ENCODE measurements at places on chromosomes 16 and 17.

DNA sequence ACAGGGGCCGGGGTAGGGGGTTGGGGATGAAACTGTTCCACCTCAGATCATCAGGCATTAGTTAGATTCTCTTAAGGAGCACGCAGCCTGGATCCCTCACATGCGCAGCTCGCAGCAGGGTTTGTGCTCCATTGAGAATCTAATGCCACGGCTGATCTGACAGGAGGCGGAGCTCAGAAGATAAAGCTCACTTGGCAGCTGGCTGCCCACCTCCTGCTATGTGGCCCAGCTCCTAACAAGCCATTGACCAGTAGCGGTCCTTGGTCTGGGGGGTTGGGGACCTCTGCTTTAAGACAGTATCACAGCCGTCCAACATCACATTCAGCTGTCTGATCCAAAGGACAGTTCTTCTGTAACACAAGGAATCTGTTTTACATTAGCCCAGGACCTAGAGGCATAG is 62.5 kb downstream of the SLC39A11 start:
- no peak for DNase-seq

- no peak for DNase-seq
These were observed 11.5 kb downstream of the MAPT start for GRCh38 chr17:45905814-45906213.

DNA sequence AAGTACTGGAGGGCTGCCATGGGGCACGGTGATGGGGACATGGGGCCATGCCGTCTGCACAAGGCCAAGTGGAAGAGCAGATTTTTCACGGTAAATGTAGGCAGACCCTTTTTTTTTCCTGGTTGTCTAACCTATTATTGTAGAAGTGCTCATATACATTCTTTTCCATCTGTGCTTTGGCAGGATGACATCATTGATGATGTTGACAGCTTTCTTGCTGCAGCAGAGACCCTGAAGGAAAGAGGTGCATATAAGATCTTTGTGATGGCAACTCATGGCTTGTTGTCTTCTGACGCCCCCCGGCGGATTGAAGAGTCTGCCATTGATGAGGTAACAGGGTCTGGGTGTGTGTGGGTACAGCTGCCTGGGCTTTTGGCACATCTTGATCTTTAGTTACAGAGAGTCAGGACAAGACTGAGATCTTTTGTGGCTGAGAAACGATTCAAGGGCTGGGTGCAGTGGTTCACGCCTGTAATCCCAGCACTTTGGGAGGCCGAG is 23.3 kb upstream of the SLC5A10 start:
- DNase-seq, result no peak

GRCh38 chr17:34398990-34399389 is 36.0 kb upstream of the CCL1 start:
- DNase-seq, result no peak

- no peak for DNase-seq
These were observed 112.5 kb upstream of the KCNJ16 start for GRCh38 chr17:69962436-69962995.

DNA sequence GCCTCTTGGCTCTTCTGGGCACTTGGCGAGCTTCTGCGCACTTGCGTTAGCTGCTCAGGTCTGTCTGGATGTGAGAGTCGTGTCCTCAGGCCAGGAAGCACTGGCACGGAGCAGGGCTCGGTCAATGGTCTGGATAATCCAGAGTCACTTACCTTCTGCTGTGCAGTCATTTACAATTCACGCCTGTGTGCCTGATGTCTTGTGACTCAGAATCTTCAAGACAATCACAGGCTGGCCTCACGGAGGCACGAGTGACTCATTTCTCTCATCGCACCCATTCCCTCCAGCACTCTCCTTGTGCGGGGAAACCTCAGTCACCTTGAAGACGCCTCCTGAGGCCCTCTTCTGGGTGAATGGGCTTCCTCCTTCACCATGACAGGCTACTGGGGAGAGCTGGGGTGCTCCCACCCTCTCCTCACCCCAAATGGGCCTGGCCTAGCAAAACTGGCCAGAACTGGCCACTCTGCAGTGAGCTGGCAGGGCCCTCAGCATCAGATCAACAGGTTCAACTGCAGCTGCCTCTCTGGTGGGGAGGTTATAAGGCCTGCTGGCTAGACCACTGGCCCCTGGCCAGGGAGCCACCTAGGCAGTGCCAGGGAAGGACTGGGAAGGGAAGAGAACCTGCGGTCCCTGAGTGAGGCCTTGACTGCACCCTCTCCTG is 1.9 kb upstream of the CAPN15 start:
- no peak for DNase-seq
